ENCODE measurements at places on chromosomes 3 and 15.

DNA sequence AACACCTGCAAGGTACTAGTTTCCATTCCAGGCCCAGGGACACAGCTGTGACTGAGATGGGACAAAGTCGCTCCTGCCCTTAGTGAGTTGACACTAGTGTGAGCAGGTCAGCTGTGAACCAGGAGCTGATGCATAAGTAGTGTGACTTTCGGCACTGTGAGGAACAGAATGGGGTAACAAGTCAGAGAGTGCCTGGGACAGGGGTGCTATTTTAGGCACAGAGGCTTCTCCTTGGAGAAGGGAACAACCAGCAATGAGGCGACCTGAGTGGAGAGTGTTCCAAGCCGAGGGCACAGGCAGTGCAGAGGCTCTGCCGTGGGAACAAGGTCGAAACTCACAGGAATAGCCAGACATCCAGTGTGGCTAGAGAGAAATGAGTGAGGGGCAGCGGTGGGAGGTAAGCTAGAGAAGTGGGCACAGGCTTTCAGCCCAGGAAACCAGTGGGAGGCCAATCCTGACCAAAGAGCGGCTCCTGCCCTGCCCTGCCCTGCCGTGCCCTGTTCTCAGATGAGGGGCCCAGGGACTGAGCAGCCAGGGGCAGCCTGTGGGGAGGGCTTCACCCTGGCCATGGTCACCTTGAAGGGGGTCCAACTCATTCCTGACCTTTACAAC is 14.2 kb downstream of the DNAH1 start:
- DNase-seq, result no peak

DNA sequence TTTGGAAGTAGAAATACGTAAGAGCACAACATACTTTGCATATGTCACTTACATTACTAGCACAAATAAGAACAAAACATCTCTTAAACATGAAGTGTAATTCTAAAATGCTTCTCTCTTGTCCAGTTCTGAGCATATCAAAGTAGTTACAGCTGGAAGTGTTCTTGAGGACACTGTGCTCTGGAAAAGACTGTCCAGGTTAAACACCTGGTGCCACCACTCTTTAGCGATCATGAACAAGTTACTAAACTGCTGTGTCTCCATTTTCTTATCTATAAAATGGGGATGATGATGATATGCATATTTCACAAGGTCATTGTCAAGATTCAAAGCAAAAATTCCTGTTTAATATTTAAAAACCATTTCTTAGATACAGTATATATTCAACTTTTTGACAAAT is 790 bp downstream of the STRIT1 start:
- DNase-seq, result no peak

- no peak for DNase-seq
Measured at GRCh38 chr3:144273601-144274000, 302.0 kb downstream of the DIPK2A start.

- no peak for DNase-seq
Measured at GRCh38 chr15:39054128-39054732, 489.6 kb upstream of the RASGRP1 start.

DNA sequence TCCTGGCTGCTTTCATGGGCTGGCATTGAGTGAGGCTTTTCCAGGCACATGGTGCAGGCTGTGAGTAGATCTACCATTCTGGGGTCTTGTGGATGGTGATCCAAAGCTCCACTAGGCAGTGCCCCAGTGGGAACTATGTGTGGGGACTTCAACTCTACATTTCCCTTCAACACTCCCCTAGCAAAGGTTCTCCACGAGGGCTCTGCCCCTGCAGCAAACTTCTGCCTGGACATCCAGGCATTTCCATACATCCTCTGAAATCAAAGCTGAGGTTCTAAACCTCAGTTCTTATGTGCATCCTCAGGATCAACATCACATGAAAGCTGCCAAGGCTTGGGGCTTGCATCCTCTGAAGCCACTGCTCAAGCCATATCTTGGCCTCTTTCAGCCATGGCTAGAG is 282.9 kb upstream of the ZPLD1 start:
- DNase-seq, result no peak

DNA sequence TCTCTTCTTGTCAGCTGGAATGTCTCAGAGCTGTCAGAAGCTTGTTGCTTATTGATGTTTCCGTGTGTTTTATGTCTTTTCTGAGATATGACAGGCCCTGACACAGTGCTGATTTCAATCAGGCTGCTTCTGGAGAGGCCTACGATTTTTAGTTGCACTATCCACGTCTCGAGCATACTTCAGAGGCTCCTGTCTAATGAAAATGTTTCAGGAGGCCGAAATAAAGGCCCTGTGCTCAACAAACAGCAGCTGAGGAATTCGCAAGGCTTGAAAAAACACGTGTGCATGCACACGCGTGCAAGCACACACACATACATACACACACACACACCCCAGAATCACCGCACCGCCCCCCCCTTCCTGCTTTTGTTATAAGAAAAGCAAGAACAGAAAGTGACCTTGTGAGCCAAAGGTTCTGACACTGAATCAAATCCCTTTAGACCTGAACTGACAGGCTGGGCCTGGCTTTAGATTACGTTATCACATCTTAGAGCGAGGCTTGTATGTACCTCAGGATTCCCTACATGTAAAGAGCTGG is 296.6 kb downstream of the NR2F2 start:
- DNase-seq, result no peak

GRCh38 chr3:134035836-134036235 is 6.1 kb upstream of the SLCO2A1 start:
- DNase-seq, result no peak

DNA sequence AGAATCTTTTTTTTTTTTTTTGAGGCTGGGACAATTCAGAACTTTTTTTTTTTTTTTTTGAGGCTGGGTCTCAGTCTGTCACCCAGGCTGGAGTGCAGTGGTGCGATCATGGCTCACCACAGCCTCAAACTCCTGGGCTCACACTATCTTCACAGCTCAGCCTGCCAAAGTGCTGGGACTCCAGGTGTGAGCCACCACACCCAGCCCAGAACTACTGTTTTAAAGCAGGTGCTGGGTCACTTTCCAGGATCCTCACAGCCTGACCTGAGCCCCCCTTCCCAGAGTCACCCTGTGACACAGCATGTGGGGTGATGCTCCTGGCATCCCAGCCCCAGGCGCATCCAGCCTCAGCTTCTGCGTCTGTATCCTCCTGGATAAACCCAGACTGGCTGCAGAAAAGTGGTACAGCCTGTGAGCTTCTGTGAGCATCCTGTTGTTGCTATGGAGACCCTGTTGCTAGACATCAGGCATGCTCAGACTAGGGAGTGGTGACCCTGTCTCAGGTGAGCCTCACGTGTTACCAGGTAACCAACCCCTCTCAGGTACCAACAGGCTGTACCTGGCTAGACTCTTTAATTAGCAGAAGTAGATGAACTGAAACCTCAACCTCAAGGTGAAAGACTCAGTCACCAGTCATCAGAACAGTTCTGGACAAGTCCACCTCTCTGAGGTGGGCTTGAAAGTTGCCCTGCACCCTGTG is 15.0 kb downstream of the KLF13 start:
- DNase-seq, result no peak

GRCh38 chr15:71443538-71443937 is 328.3 kb downstream of the THSD4 start:
- DNase-seq, result peak; percentile 9

- no peak for DNase-seq
Measured at GRCh38 chr3:101701696-101702634, 15.4 kb upstream of the RPL24 start.

GRCh38 chr15:61364871-61365270 is 135.8 kb upstream of the RORA start:
- no peak for DNase-seq

- no peak for DNase-seq
Measured at GRCh38 chr3:42736531-42736930, 33.9 kb upstream of the HHATL start.

DNA sequence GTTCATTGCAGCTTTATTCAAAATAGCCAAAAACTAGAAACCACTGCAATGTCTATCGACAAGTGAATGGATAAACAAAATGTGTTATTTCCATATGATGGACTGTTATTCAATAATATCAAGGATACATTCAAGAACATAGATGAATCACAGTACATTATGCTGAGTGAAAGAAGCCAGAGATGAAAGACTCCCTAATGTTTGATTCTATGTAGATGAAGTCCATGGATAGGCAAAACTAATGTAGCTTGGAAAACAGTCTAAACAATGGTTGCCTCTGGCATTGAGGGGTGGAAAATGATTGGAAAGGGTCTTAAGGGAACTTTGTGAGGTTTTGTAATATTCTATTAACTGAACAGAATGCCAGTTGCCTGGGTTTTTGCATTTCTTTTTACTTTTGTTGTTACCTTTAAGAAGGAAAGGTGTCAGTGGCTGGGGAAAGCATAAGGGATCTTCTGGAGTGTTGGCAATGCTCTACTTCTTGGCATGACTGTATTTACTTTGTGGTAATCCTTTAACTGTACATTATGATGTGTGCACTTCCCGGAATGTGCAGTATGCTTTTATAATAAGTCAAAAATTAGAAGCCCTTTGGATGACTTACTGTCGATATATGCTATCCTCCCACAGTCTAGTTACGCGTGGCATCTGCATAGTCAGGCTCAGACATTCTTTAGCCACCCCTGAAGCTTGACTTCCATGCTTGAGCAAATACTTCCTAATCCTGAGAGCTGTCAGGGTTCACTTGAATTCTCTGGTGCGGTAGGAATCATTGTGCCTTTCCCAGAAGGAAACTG is 20.5 kb upstream of the ATP10A start:
- DNase-seq, result no peak
